ENCODE measurements at places on chromosomes 12 and 14.

GRCh38 chr14:76599559-76600287, 161.5 kb upstream of the VASH1 start:
- DNase-seq = no peak

DNA sequence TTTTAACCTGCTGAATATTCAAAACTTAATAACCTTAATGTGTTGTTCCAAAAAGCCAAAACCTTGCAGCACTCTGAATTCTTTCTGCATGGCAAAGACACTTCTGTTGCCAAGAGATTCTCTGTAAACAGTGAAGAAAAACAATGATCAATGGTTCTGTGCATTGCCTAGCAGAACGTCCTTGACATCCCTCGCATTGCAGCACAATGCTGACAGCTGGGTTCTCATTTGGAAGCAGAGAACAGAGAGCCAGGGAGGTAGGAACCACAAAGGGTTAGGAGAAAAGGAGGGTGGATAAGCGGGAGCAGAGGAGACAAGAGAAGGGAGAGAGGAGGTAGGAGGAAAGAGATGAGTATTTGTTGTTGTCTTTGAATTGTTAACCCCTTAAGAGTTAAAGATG, 501.1 kb downstream of the NAV3 start:
- no peak for DNase-seq

DNA sequence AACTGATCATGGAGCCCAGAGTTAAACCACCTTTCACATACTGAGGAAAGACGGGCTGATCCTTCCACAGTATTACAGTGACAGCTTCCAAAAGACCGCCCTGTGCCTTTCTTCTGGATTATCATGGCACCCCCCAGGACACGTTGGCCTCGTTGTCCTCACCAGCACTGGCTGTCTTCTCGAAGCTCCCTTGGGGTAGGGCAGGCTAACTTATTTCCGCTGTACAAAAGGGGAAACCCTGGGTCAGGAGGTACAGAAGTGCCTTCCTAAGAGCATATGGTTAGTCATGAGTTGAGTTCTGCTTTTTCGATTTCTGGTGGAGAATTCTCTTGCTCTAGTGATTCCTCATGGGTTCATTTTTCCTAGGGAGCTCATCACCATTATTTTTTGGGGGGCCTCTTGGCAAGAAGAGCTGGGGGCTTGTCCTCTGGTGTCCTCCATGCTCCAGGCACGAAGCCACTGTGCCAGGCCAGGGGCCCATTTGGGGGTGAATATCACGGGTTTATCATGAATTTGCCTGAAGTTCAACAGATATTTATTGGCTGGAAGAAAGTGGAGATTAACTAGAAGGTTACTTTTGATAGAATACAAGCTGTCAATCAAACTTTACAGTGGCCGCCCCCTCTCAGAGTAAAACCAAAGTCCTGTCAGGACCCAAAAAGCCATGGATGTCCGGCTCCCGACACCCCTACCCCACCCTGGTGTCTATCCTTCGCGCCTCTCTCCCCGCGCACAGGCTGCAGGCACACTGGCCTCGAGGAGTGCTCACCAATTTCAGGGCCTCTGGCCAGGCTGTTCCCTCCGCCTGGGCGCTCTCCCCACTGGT, 8.8 kb upstream of the TRAF3 start:
- no peak for DNase-seq

- DNase-seq = no peak
Measured at GRCh38 chr14:96055065-96055752, 16.0 kb downstream of the C14orf132 start.

GRCh38 chr12:53816360-53817020, 64.7 kb upstream of the CISTR start:
- no peak for DNase-seq

- DNase-seq = peak; percentile 49
Measured at GRCh38 chr12:52155048-52155868, 36.6 kb downstream of the KRT80 start.

GRCh38 chr12:99131751-99132199, 486.7 kb downstream of the APAF1 start:
- no peak for DNase-seq

- DNase-seq = no peak
Measured at GRCh38 chr12:116319233-116319897, 41.9 kb upstream of the MED13L start.

- no peak for DNase-seq
Measured at GRCh38 chr12:49868449-49868848, 25.5 kb upstream of the BCDIN3D start.

DNA sequence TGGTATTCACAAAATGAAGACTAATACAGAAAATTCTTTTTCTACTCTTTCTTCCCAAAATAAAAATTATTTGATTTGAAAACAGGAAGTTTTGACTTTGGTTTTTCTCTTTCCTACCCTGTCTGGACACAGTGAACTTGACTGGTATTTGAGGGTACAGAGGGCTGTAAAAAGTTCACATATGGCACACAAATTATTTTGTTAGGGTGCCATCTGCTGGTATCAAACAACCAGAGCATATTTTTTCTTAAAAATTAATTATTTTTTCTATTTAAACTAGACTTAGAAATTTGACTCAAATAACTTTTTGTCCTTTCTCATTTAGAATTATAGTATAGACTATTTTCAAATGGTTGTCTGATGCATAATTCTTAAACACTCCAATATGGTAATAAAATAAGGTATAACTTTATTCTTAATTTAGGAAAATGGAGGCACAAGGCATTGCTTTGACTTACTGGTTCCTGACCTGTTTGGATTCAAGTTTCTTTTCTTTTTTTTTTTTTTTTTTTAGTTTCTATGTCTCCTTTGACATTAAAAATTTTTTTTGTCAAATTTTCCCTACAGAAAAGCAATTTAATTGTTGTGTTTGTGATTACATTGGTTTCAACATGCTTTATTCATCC, 390.6 kb downstream of the PRKD1 start:
- DNase-seq = peak; percentile 18

- DNase-seq = no peak
Measured at GRCh38 chr12:122206976-122207375, 3.5 kb downstream of the B3GNT4 start.

GRCh38 chr14:31125231-31125630, 82.4 kb downstream of the HECTD1 start:
- DNase-seq = no peak

DNA sequence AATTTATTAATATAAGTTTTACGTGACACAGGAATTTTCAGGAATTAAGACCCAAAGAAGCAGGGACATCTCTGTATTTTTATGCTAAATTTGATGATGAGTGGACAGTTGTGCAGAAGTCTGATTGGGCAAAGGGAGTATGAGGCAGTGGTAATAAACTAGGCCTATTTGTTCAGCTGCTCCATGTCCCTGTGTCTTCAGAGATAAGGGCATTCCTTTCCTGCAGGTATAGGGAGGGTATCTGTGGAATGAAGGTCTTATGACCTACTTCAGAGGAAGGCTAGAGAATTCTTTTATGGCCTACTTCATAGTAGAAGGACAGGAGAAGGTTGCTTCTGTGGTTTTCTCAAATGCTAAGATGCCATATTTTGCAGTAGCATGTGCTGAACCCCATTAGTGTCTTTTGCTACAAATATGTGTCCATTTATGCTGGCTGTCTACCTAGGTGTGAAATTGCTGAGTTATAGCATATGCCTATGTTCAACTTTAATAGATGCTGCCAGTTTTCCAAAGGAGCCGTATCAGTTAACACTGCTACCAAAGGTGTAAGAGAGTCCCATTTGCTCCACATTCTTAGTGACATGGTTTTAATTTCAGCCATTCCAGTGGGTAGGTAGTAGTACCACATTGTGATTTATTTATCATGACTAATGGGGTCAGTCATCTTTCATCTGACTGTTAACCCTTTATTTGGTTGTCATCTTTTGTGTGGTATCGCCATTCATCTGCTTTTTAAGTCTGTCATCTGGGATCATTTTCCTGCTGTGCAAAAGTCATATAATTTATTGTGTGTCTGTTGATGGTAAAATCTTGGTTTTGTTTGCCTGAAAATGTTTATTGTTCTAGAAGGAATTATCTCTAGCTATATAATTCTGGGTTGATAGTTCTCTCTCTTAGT, 410.7 kb upstream of the RGS6 start:
- peak; percentile 30 for DNase-seq

GRCh38 chr14:106737021-106737420, 1210.6 kb downstream of the TMEM121 start:
- no peak for DNase-seq

- DNase-seq = no peak
Measured at GRCh38 chr14:24815543-24815942, 181.6 kb upstream of the GZMB start.

DNA sequence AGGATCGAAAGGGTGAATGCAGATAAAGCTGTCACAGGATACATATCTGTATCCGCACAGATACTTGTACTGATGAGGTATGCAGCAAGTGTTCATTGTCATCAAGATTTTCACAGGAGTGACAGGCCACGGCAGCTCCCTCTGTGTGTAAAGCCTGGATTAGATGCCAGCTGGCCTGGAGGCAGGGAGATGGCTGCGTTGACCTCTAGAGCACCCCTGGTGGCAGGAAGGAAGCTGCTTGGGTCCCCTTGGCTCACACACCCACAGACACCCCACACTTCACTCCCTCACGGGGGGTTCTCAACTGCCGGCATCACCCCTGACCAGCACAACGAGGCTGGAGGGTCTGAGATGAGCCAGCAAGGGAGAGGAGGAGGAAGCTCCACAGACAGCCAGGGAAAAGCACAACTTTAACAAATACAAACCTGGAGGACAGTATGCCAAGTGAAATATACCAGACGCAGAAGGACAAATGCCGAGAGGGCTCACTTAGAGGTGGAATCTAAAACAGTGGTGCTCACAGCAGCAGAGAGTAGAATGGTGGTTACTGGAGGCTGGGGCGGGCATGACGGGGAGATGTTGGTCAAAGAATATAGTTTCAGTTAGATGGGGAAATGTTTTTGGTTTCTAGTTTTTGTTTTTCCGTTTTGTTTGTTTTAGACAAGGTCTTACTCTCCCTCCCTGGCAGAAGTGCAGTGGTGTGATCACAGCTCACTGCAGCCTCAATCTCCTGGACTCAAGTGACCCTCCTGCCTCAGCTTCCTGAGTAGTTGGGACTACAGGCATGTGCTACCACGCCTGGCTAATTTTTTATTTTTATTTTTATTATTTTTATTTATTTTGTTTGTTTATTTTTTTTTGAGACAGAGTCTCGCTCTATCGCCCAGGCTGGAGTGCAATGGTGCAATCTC, 45.7 kb downstream of the TEAD4 start:
- no peak for DNase-seq

- peak; percentile 12 for DNase-seq
Measured at GRCh38 chr14:28635387-28635786, 131.2 kb upstream of the FOXG1 start.

GRCh38 chr14:77097006-77097699, 905 bp upstream of the CIPC start:
- peak; percentile 45 for DNase-seq

- no peak for DNase-seq
Measured at GRCh38 chr14:100142073-100143040, 17.1 kb downstream of the DEGS2 start.

DNA sequence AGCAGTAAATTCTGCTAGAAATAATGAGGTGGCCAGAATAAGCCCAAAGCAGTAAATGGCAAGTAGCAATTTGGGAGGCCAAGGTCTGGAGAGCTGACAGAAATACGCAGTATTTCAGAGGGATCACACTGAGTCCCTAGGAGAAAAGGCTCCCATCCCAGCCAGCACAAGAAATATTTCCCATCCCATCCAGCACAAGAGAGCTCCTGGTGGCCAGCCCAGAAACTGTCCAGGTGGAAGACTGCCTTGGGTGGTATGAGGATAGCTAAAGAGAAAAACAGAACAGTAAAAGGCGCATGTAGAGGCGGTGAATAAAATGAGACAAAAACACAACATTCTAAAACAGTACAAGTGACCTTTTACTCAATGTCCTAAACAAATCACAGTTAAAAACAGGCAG, 120.7 kb downstream of the HECTD4 start:
- no peak for DNase-seq

DNA sequence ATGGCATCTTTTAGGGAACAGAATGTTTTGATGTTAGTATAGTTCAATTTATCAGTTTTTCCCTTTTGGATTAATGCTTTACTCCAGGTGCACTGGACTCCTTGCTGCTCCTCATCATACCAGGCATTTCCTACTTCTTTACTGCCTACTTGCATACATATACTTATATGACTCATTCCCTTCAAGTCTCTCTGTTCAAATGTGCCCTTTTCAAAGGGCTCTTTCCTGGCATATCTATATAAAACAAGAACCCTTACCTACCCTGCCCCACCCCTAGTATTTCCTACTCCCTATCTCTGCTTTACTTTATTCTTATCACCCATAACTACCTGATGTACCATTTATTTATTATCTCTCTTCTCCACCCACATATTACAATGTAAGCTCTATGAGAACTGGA, 90.6 kb downstream of the CAPZA3 start:
- DNase-seq = no peak

DNA sequence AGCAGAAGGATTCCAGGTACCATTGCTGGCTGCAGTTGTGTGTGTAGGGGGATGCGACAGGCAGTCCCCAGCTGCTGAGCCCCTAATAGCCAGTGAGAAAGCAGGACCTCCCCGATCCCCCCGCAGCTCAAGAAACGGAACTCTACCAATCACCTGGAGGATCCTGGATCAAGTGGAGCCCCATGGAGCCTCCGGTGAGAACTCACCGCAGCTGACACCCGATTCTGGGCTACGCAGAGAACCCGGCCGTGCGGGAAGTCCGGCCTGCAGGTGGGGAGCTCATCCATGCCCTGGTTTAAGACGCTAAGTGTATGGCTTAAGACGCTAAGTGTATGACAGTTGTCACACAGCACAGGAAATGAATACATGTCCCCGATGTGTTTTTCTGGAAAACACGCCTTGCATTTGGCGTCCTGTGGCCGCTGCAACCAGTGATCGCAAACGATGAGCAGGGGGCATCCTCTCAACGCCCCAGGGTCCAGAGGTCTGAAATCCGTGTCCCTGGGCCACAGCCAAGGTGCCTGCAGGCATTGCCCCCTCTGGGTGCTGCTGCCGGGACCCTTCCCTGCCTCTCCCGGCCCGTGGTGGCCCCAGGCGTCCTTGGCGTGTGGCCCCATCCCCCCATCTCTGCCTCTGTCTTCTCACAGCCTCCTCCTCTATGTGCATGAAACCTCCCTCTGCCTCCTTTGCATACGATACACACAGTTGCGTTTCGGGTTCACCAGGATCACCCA, 75.1 kb downstream of the KIF26A start:
- no peak for DNase-seq

GRCh38 chr14:105395538-105395854, 2.8 kb upstream of the TEX22 start:
- no peak for DNase-seq

GRCh38 chr14:53473480-53473879, 320.4 kb upstream of the DDHD1 start:
- DNase-seq = no peak

DNA sequence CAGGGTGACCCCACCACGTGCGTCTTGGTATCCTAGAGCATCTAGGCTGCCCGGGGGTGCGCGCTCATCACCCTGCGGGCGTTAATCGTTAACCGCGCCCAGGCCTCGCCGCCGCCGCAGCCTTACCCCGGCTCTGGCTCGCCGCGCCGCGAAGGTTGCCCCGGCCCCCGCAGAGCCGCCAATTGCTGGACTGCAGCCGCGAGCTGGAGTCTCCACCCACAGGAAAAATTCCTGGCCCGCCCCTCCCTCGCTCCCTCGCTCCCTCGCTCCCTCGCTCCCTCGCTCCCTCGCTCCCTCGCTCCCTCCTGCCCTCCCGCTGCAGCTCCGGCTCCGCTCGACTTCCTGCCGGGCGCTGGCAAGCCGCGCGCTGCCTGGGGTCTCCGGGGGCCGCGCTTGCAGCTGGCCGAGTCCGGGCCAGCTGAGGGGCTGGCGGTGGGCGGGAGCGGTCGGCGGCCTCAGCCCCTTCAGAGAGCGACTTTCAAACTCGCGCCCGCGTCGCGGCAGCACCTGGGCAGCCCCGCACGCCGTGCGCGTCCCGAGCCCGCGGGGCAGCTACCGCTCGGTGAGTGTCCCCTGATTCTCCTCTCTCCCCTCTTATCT, at the start of gene PLEKHG3:
Gene PLEKHG3 (plus strand): TSS at position 282 of the 600 bp plus-strand sequence. CDS start 23,208 bp downstream, outside the sequence.
- DNase-seq = peak; percentile 94

Data from kidney tubule cell (primary cell).